Right forelimb (tissue), 1 donor: ENCODE measurements at places on chromosomes 4 and X.

DNA sequence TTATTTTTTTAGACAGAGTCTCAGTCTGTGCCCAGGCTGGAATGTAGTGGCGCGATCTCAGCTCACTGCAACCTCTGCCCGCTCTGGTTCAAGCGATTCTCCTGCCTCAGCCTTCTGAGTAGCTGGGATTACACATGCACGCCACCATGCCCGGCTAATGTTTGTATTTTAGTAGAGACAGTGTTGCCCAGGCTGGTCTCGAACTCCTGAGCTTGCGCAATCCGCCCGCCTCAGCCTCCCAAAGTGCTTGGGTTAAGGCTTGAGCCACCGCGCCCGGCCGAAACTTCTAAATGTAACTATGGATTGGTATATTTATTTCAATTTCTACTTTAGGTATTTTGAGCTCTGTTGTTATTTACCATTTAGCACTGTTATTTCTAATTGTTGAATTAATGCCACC is 79.4 kb downstream of the FAM193A start:
- DNase-seq = no peak

DNA sequence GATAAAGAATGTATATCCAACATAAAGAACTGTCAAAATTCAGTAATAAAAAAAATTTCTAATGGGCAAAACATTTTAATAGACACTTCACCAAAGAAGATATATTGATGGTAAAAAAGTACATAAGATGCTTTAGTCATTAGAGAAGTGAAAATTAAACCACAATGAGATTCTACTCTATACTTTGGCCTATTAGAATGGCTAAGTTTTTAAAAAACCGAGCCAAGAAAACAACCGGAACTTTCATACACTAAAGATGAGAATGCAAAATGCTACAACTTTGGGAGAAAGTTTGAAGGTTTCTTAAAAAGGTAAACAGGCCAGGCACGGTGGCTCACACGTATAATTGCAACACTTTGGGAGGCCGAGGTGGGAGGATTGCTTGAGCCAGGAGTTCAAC is 20.8 kb downstream of the CNOT6L start:
- DNase-seq = no peak

- DNase-seq = no peak
These were observed 14.6 kb upstream of the NKX3-2 start for GRCh38 chr4:13558881-13559280.

DNA sequence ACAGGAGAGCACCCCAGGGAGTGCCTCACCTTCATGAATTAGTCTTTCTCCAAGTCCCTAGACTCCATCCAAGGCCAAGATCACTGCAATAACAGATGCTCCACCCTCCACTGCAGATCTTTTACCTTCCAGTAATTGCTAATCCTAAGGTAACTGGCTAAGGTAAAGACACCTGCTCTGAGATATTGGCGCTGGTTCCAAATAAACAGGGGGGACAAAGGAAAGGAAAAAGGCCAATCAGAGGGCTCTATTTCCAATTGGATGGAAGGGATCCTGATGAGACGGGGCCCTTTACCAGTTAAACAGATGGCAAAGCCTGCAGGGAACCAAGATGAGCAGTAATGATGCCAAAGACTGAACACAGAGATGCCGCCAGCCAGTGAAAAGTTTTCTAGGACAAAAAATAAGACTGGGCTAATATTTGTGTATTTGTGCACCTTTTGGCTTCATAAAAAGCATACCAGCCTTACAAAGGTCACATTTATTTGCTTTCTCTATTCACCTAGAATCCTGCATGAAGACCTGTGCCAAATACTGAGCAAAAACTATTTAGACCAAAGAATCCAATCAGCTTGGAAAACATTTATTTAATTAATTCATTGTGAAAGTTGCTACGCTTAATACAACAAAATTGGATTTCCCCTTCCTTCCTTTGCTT is 148.5 kb downstream of the PPP3CA start:
- DNase-seq = no peak

GRCh38 chr4:139606579-139607501 is 50.8 kb upstream of the SETD7 start:
- DNase-seq = no peak

- no peak for DNase-seq
These were observed 6.8 kb upstream of the TBC1D19 start for GRCh38 chr4:26577066-26577465.

DNA sequence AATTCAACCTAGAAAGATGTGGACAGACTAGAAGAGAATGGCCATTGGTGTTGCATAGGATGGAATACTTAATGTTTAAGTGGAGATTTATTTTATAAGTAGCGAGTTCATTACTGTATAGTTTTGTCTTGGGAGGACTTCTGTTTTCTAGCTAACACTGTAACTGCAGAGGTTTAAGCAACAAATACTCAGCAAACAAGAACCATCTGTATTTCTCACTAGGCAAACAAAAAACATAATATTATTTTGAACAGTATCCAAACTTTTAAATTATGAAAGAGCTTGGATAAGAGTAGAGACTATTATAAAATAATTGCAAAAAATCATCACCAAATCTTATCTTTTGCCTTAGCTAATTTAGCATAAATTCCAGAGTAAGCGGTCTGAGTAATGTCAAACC is 121.1 kb downstream of the GLRA3 start:
- no peak for DNase-seq

- no peak for DNase-seq
These were observed 82.9 kb upstream of the MED14 start for GRCh38 chrX:40818236-40818635.

DNA sequence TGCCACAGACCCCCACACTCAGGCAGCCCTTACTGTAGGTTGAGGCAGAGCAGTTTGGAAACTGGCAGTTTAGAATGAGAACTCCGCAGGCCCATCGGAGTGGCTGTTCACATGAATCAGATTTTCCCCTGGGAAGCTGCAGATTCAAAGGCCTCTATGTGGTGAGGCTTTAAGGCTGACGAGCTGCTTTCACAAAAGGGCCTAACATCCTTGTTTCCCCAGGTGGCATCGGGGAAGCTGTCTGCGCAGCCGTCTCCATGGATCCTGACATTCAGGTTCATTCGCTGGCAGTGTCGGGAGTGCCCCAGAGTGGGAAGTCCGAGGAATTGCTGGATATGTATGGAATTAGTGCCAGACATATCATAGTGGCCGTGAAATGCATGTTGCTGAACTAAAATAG is 33.7 kb downstream of the TKTL1 start:
- DNase-seq = no peak
